ENCODE measurements at places on chromosomes 6 and 20.

DNA sequence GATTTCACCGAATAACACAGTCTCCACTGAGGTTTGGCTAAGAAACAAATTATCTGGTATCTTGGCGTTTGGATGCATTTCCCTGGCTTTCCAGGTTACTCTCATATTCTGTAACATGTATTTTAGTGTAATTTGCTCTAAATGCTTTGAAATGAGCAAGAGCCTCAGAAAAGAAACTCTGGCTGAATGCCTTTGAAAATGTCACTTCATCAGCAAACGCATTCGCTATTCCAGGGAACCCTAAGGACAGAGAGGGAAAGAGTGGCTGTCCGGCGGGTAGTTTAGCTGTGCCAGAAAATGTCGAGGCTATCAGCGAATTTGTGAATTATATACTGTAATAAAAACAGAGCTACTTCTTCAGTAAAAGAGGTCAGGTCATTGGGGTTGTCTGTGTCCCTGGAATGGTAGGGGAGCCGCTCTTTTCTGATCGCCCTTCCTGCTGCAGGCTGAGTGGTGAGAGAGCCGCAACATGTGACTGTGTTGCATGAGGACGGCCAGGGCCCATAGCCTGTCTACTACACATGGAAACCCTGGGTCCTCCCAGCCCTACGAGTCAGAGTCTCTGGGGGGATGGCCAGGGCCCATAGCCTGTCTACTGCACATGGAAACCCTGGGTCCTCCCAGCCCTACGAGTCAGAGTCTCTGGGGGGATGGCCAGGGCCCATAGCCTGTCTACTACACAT is 57.3 kb downstream of the SMOC2 start:
- no peak for DNase-seq

- DNase-seq, result no peak
These were observed 292.3 kb downstream of the RFPL4B start for GRCh38 chr6:112639391-112639831.

GRCh38 chr20:17229256-17229655 is 2.4 kb downstream of the PCSK2 start:
- no peak for DNase-seq

DNA sequence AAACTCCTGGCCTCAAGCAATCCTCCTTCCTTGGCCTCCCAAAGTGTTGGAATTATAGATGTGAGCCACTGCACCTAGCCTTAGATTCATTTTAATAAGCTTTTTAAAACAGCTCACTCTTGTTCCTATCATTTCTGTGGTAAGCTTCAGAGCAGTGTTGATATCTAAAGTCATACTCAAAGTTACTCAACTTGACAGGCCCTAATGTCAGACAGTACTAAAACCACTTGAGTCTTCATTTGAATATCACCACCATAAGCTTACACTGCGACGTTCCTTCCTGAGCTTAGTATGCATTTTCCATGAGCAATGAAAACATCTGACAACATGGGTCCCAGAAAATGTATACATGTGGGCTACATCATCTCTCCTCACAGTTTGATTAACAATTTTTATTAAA is 6.0 kb downstream of the FUCA2 start:
- no peak for DNase-seq

- no peak for DNase-seq
These were observed 4.2 kb downstream of the SCML4 start for GRCh38 chr6:107819964-107820337.

- DNase-seq, result no peak
These were observed 116.6 kb upstream of the TRAF3IP2 start for GRCh38 chr6:111722179-111722731.

- DNase-seq, result no peak
These were observed 169.3 kb downstream of the ANKRD60 start for GRCh38 chr20:58059260-58059544.

DNA sequence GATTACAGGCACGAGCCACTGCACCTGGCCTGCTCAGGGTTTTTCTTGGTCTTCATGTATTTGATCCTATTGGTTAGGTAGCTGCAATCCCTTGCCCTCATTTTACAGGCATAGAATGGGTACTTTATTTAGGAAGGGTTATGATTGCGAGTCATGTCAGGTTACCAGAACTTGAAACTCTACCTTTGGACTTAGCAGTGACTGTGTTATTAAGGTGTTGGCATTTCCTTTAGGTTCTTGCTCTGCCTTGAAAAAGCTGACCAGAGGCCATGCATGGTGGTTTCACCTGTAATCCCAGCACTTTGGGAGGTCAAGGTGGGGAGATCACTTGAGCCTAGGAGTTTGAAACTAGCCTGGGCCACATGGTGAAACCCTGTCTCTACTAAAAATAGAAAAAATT is 24.5 kb downstream of the JARID2 start:
- DNase-seq, result no peak

DNA sequence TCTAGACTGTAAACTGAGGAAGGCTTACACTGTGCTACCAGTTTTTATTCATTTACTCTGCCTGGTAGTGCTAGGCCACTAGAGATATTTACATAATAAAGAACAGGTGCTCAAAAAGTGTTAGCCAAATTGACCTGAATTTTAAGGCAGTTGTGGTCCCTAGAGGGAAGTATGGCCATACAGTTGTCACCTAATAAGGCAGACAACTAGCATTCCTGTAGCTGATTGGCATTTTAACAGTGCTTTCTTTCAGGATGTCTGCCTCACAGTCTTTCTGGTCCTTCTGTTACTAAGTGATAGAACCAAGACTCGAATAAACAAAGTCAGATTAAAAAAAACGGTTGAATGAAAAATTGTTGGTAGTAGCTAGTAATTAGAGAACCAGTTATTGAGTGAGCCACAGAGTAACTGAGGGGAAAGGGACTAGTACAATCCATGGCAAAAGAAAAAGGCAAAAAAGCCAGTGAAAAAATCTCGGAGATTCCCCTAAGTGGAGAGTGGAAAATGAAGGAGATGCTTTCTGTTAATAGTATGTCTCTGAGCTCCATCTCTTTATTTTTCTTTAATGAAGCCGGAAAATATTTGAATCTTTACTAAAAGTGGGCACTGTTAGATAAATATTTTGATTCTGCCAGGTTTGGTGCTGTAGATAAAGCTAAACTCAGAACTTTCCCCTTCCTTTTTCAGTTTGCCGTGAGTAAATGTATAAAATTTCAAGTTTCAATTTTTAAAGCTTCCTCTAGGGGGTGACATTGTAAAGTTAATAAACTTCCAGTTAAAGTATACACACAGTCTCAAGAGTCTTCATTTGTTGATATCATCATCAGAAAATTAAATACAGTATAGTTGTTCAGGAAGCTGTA is 9.1 kb downstream of the VTA1 start:
- no peak for DNase-seq

DNA sequence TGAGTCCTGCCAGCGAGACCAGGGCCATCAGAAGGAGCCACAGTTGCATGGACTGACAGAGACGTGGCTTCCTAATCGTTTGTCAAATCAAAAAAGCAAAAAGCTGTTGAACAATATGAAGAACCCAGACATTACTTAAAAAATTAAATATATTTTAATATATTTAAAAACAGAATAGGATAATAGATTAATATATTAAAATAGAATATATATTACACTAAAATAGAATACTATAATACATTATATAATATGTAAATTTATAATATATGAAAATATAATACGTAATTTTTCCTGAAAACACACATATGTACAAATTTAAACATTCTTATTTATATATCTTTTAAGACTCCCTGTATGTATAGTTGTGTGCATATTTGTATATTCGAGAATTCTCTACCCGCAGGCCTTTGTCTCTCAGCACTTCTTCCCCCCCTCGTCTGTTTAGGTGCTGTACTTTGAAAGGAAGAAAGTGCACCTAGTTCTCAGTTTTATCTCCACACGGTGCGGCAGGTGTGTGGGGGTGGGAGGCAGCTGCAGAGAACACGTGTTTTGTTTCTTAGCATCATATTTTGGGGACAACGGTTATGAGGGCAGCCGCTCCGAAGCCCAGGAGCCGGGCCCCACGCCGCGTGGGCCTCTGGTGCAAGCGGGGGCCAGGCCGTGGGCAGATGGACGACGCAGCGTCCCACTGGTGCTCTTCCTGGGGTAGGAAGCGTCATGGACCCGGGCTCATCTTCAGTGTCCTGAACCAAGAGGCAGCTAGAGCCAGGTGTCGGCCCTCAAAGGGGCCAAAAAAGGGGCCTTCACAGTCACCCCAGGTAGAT is 72.2 kb upstream of the MPC1 start:
- DNase-seq, result no peak

DNA sequence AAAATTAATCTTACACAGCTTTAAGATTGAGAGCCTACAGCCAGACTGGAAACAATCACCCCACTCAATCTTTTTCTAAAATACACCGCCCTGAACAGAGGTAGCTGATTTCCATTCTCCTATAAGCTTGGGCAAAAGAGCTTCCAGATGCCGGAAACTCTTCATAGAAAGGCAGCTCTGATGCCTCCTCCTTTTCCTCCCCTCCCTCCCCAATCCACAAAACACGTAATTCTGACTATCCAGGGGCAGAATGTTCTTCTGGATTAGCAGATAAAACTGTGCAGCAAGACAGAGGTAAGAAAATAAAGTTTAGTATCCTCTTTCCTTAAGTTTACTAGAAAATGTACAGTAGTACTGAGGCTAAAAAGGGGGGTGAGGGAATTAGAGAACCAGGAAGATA is 15.8 kb downstream of the ADNP start:
- DNase-seq, result no peak

DNA sequence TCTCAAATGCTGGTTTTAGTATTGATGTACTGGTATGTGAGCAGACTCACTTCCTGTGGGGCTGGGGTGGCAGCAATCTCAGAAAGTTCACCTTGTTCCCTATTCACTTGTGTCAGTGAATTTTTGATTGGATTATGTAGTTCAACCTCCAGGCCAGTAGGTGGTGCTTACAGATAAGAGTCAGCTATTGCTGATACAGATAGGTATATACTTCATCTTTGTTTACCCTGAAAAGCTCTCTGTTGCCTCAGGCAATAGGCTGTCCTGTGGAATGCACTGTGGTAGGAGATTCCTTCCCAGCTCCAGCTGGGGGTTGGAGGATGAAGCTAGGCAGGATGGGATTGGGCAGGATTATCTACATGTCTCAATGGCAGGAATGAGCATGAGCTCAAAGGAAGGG is 851.2 kb upstream of the EYS start:
- DNase-seq, result no peak

- DNase-seq, result no peak
These were observed 4.0 kb upstream of the BMP7 start for GRCh38 chr20:57270204-57270984.

DNA sequence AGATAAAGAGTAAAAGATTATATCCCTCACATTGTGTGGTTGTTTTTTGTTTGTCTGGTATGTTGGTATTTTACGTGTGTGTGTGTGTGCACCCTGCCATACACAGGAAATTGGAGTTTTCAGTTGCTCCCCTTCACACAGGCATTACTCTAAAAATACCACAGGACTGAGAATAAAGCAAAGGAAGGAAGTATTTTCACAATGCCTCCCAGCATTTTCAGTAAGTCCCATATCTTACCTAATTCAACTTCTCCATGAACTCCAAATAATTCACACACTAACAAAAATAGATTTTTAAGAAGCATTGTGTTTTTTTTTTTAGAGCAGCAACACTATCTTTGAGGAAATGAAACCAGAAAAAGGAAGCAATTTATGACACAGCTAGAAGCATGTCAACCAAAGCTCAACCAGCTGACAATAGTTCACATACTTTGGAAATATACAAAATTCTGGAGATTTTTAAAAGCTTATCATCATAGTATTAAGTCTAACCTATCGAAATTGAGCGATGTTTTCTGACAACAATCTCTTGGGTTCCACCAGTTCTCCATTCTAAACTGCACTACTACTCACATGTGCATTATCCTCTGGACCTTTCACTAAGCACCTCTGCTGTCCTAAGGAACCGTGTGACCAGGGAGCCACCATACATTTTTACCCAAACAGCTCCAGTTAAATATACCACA is 2.1 kb downstream of the UBE2J1 start:
- DNase-seq, result no peak

GRCh38 chr6:81455641-81456040 is 296.8 kb downstream of the TENT5A start:
- no peak for DNase-seq

GRCh38 chr6:136811272-136811671 is 11.1 kb upstream of the PEX7 start:
- no peak for DNase-seq

DNA sequence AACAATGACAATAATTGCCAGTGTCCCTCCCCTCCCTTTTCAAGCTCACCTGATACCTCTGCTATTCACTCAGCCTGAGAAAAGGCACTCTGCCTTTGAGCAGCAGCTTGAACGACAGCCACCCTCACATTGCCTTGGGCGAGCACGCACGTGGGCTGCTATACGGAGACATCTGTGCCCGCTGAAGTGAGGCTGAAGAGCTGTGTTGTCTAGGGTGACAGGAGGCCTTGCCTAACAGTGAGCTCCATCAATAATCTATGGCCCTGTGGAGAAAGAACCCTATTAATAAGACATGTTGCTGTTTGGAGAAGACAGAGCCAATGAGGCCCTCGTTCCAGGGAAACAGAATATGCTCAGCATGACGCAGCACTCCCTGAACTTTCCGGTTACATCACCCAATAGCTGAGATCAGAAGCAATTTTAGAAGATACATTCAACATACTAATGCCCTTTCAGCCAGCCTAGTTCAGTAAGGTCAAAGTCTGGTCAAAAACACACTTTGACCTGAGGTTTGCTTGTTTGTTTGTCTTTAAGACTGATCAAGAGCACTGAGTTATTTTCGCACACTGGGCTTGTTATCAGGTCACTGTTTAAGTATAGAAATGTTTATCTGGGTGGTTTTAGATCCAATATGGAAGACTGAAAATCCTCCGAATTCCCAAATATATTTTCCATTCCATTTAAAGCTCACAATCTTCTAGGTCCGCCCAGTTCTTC is 30.6 kb downstream of the RBM24 start:
- no peak for DNase-seq

GRCh38 chr6:44250718-44251123 is 3.8 kb downstream of the HSP90AB1 start:
- no peak for DNase-seq

GRCh38 chr20:52731093-52731492 is 241.1 kb upstream of the TSHZ2 start:
- no peak for DNase-seq

- DNase-seq, result no peak
These were observed 112.0 kb downstream of the TRDN start for GRCh38 chr6:123524781-123525180.

DNA sequence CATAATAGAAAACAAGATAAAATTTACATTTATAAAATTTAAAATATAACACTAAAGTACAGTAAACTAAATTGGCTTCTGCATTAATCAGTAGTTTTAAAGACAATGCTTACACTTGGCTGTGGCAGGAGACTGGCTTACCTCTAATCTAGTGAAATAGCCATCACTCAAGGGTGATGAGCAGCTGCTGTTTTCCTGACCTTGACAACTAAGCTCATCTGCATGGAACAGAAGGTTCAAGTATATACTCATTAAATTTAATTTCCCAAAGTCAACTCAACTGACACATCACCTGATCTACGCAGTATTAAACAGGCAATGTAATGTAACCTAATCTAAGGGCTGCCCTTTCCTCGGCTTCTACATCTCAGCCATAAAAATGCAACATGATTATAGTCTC is 14.5 kb downstream of the TMX4 start:
- DNase-seq, result no peak

DNA sequence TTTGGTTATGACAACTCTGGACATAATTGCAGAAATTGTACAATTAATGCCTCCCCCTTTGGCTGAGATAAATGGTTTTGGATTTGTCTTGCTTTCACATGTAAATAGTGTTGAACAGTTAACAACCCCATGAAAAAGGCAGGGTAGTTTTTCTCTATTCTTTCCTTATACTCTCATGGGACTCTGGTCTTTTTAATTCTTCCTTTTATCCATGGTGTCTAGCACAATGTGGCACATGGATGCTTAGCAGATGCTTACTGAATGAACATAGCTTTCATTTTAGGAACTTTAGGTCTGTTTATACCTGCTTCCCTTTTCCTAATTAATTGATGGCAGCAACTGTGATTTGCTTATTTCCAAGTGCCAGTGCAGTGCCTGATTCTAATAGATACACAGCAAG is 75.6 kb downstream of the NCOA3 start:
- DNase-seq, result no peak
